ENCODE measurements at places on chromosomes 4 and X.

- no peak for DNase-seq
Observed at GRCh38 chr4:163256680-163257343, 75.6 kb downstream of the NPY1R start.

DNA sequence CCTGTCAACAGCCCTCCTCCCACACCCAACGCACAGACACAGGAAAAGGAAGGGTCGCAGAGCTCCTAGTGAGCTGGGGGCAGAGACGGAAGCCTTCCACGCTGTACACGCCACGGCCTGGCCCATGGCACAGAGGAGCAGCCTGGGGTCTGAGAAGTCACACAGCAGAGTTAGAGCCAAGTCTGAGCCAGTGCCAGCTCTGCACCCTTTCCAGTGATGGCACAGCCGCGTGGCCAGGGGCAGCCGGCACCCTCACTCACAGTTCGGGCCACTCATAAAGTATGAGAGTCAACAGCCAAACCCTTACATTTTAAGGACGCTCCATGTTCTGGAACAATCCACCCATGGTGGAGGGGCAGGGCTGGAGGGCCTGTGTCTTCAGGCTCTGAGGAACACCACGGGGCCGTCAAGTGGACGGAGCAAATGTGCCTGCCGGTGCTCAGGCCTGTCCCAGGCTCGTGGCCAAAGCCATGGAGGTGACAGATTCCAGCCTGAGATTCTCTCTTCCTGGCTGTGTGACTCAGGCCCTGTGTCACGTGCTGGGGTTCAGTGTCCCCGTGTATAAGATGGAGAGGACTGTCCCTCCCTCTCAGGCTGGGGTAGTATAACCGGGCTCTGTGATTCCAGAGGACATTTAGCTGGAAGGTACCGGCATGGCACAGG is 91.2 kb downstream of the ABLIM2 start:
- DNase-seq, result no peak

DNA sequence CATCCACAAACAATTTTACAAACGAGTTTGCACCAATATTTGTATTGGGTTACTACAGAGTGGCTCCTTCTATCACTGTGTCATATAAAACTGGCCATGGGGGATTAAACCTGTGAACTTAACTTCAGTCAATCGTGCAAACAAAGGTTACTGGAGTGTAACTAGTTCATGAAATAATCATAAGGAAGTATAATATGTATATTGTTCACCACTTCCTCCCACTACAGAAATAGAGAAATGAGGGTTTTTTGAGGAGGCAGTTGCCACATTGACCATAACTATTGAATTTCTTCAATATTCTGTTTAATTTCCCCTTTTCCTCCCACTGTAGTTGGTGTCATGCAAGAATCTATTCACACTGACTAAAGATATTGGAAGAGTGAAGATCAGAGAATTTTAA is at the start of gene GPR82:
GPR82 (plus strand) TSS at position 356 of the 400 bp plus-strand sequence. CDS start 2,846 bp downstream, outside the sequence.
- no peak for DNase-seq

GRCh38 chrX:123773258-123773988 is 40.6 kb upstream of the THOC2 start:
- no peak for DNase-seq

DNA sequence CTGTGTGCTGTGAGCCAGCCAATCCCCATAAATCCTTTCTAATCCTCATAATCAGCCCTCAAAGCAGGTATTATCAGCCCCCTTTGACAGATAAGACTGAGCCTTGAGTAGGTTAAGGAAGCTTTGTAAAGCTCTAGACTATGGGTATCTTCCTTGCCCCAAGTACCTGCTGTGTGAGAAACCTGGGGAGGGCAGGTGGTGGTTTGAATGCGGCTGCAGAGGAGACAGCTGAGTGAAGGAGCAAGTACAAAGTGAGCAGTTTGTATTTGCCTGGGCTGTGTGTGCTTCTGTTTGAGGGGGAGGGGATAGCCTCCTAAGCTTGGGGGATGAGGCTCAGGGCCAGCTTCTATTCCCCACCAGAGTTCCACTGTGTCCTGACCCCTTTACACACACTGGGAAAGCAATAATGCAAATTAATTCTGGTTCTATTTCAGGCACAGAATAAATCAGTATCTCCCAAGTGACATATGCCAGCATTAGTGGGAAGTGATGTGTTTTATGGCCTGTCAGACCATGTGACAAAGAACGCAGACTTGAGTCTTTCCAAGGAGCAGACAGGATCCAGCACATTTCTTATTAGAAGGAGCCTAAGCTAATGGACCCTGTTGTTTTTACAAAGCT is 63.5 kb downstream of the EVC start:
- no peak for DNase-seq

DNA sequence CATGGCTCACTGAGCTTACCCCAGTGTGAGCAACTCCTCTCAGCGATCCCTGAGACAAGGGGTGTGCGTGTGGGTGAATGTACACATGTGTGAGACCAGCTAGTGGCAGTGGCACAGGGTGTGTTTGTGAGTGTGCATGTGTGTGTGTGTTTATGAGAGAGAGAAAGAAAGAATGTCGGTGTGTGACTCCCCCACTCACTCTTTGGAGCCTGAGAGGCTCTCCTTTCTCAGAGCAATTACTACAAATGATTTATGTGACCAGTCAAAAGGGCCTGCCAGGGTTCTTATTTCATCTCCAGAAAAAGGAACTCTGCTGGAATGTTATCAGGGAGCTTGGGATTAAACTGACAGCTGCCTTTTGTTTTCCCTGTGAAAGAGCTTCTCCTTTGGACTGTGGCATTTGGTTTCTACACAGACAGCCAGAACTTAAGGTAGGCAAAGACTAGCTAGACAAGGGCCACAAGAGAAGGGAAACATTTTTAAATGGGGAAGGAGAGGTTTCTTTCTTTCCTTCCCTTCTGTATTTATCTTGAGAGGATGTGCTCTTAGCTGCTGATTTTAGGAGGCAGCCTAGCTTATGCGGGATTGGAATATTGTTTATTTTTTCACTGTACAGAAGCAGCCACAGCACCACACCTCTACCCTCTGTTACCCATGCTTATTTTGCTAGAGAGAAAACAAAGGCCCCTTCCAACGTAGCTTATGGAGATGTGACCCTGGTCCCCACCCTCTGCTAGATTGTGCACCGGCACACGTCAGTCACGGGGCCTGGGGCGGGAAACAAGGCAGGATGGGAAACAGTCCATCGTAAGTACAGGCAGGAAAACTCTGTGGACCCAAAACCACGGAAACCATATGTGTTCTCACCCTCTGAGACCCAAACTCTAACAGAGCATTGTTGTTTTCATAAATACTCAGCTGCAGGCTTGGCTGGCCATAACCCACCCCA is 143.5 kb downstream of the MGST2 start:
- DNase-seq, result no peak

- no peak for DNase-seq
Observed at GRCh38 chr4:17578482-17578891, 1.5 kb downstream of the LAP3 start.

Data from activated effector memory CD4-positive, alpha-beta T cell treated with Interleukin-2 at 50 U/mL for 16 hours (primary cell).